CD4-positive, alpha-beta T cell treated with Interleukin-10 for 1 hour (primary cell): ENCODE measurements at places on chromosomes 4 and X.

DNA sequence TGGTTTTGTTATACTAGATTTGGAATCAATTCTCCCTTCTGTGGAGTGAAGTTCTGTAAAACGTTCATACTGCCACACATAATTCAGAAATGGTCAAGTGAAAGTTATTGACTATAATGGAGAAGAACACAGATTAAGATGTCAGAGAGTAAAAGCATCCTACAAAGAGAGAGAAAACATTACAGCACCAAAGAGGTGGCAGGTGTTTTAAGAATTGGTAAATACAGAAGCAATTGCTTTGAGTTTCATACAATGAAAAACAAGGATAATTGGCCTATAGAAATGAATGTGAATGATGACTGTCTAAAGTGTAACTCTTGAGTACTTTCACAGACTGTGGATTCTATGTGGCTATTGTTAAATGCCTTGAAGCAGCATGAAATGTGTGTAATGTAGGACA lies 435.6 kb upstream of the SMIM31 start:
- DNase-seq: no peak

DNA sequence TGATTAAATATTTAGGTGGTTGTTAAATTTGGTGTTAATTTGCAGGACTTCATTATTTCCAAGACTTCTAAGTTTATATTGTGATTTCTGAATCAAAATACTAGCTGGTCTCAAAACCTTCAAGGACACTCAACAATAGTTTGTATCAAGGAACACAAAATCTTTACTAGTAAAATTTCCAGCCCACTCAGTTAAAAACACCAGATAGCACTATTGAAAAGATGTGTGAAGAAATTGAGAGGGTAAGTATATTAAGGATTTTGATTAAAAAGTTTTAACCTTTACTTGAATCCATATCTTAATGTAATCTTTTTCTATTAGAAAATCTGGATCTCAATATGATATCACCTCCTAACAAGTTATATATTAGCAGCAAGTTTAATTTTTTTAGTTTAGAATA lies 89.3 kb upstream of the UGT8 start:
- DNase-seq: no peak

- DNase-seq: no peak
Observed at GRCh38 chr4:88570001-88570400, 22.3 kb upstream of the HERC3 start.

DNA sequence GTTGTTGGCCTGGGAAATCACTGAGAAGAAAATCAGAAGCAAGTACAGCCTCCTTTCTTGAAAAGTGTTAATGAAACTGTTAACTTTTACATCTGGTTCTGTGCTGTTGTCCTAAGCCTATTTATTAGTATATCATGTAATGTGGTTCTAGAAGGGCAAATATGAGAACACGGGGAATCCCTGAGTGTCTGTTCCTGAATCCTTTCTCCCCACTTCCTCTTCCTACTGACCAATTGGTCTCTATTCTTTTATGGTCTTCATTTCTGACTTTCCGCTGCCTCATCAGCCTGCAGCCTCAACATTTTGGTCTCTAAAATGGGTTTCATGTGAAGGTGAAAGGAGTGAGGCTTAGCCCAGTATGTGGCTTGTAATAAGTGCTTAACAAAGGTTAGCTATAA lies 159.9 kb upstream of the MAMLD1 start:
- no peak for DNase-seq

- DNase-seq: no peak
Observed at GRCh38 chr4:184309241-184310170, 91.8 kb upstream of the ENPP6 start.

GRCh38 chr4:1211371-1211770 lies 37.6 kb downstream of the CTBP1 start:
- DNase-seq: no peak

GRCh38 chr4:149584722-149585121 lies 230.9 kb downstream of the IQCM start:
- no peak for DNase-seq

DNA sequence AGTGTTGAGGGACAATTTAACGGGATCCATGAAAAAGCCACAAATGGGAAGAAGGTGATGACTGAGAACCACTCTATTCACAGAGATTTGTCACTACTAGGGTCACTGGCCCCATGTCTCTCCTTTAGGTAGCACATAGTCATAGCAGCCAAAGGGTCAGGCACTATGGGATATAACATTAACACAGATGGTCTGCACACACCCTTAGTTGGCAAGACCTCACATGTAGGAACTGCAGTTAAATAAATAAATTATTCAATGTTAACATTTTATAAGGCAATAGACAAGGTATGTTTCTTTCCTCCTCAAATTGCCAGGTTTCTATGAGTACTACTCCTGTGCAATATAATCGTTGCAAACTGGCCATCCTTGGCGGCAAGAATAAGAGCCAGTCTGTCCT lies 10.9 kb downstream of the RASGEF1B start:
- no peak for DNase-seq

DNA sequence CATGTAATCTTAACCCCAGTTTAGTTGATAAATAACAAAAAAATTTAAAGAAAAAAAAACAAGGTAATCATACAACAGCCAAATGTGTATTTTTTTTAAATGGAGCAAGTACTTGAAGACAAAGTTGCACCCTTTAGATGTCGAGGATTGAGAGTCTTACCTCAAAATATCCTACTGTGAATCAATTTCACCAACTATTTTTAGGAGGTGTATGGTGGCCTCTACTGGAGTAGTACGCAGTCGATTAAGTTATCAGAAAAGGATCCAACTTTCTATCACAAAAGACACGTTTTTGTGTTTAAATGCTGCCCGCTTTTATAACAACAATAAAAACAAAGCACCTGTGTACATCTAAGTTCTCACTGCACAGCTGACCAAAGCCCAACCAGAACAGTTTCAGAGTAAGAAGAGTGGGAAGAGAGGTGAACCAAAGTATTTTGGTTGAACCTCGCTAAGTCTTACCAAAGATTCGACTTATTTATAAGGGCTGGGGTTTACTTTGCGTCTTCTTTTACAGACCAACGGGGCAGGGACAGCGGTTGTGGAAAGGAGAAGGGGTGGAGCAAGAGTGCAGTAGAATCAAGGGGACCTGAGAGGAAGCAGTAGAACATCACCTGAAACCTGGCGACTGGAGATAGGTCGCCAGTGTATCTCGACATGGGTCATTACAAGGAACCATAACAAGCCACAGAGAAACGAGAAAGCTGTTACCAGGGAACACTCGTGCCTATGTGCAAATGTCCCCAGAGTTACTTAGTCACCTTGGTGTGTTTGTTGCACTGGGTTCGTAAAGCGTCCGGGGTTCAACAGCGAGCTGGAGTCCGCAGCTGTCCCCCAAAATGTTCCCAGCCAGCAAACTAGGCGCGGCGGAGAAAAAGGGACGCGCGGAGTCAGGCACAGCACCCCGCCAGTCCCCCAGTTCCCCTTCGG lies 1.1 kb downstream of the RPS6KA6 start:
- no peak for DNase-seq

DNA sequence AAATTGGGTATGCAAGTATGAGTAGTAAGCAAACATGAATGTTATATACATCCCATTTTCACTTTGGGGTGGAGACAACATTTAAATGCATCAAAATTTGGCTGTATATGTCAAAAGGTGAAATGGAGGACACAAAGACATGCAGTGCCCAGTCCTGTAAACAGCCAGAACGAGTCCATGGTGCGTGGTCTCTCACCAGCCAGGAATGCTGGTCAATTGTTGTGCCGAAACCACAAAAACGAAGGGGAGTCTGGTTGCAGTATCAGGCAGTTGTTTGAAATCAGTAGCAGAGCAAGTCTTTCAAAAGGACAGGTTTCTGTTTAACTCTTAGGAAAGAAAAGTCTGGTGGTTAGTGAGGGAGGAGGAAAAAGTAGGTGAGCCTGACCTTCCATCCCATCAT lies 22.3 kb upstream of the RNF150 start:
- DNase-seq: no peak

- DNase-seq: no peak
Observed at GRCh38 chrX:19303256-19303880, 40.4 kb upstream of the PDHA1 start.

- DNase-seq: no peak
Observed at GRCh38 chr4:89653012-89653411, 183.9 kb downstream of the SNCA start.
